ENCODE measurements at places on chromosomes 4 and X.

GRCh38 chr4:13543839-13544605 lies at the start of gene NKX3-2:
Gene NKX3-2, minus strand, starts transcription at chr4:13544508. Its CDS starts 94 bp downstream, at chr4:13544414.
- no peak for DNase-seq

GRCh38 chrX:95076449-95076848 lies 1402.4 kb downstream of the FAM133A start:
- DNase-seq, result no peak

DNA sequence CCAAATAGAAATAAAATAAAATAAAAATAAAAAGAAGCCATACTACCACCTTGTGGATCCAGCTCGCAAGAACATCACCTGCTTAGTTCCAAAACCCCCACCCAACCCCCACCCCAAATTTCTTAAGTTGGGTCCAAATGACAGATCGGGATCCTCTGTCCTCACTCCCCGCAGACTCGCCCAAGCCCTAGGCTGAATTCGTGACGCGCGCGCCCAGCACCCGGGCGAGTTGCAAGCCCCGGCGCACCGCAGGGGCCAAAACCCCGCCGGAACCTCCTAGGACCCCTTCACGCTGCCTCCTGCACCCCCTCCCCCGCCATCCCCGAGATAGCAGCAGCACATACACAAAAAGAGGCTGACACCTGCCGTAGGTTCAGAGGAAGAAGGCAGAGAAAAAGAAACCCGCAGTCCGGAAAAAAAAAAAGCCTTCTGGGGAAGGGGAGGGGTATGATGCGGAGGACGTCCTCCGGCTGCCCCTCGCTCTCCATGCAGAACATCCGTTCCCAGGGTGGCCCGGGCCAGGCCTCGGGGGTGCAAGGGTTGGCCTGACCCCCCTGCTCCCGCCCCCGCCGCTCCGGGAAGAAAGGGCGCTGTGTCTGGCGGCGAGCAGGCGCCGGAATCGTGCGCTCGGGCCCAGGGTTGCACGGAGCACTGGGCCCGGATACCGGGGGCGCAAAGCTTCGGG lies 2.6 kb downstream of the NLGN4X start:
- no peak for DNase-seq

DNA sequence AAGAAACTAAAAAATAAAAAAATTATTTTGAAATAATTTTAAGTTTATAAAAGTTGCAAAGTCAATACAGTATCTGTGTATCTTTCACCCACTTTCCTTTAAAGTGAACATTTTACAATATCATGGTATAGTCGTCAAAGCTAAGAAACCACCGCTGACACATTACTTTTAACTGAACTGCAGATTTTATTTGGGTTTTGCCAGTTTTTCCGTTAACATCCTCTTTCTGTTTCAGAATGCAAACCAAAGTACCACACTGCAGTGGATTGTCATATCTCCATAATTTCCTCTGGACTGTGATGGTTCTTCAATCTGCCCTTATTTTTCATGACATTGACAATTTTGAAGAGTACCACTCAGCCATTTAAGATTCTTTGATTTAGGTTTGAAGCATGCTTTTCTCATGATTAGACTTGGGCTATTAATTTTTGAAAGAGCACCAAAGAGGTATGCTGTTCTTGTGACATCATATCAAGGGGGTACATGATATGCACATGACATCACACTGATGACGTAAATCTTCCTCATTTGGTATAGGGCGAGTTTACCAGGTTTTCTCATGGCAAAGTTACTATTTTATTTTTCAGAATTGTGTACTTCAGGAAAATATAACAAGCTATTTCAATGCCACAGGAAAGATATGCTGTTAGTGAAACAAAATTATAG lies 3.6 kb upstream of the CXCL1 start:
- no peak for DNase-seq

GRCh38 chr4:17884063-17884462 lies 73.3 kb downstream of the NCAPG start:
- DNase-seq, result no peak

GRCh38 chr4:726235-726787 lies 20.7 kb downstream of the PCGF3 start:
- no peak for DNase-seq

- DNase-seq, result no peak
Observed at GRCh38 chr4:3287271-3287971, 5.4 kb upstream of the RGS12 start.

DNA sequence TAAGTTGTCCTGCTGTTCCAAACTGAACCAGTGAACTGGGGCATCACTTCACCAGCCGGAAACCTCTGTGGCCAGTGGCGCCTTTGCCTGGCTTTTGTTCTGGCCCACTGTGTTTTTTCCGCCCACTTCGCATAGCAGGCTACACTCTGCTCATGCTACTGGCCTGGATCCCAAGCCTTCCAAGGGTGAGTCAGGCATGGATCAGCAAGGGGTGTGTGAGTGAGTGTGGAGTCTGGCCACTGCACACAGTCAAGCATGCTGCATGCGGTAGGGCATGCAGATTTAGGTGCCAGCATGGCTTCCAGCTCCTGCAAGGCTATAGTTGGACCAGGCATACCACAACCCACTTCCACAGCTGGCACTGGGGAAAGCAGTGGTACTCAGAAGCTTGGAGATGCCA lies 1967.9 kb downstream of the C4orf33 start:
- no peak for DNase-seq

DNA sequence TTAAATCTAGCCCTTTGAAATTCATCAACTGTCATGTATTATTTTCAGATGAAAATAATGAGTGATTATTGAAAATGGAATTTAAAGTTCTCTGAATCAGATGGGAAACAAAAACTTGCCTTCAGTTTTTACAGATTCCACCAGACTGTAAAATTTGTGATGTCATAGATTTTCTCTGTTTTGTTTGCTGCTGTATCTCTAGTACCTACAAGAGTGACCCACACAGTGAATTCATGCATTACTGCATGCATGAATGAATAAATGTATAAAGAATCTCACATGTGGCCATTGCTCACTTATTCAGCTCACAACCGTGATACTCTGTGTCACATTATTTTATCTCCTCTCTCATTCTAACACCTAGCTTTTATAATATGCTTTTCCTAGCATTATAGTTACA lies 532.2 kb upstream of the AGA start:
- DNase-seq, result no peak

GRCh38 chrX:37405956-37406355 lies 56.8 kb downstream of the PRRG1 start:
- DNase-seq, result no peak

GRCh38 chr4:6992728-6993677 lies 50.2 kb upstream of the TADA2B start:
- no peak for DNase-seq

- no peak for DNase-seq
Observed at GRCh38 chr4:682490-683172, 6.3 kb downstream of the SLC49A3 start.

DNA sequence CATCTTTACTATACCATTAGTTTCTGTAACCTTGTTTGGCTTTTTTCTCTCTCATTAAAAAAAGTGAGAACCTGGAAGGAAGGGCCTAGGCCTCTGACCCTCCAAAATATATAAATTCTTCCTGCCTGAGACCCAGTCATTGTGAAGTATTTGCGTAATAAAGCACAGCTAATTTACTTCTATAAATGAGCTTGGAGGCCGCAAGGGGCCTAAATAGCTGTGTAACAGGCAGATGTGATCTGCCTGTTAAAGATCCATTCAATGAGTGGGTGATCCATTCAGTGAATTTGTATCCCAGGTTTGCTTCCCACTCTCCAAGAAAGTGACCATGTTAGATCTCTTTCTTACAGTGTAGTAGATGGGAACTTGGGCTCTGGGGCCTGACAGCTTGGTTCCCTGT lies 595 bp upstream of the PYURF start:
- no peak for DNase-seq

GRCh38 chr4:170009291-170009690 lies 16.9 kb downstream of the MFAP3L start:
- no peak for DNase-seq

- no peak for DNase-seq
Observed at GRCh38 chrX:139738581-139738980, 30.6 kb upstream of the MCF2 start.

DNA sequence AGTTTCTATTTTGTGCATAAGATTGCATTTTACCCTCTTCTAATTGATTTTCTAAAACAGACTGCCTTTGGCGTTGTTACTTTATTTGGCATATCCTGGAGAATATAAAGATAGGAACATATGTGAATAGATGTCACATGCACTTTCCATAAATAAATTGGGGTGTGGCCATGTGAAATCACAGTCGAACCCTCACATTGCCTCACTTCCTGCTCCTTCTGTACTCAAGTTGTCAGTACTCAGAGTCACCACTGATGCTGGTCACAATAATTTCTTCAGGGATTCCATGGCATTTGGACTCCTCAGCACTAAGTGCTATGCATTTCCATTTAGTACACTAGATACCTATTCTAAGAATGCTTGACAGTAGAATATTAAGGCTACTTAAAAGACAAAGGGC lies 1.4 kb upstream of the EMCN start:
- no peak for DNase-seq

GRCh38 chr4:28890949-28891775 lies 1829.0 kb upstream of the PCDH7 start:
- no peak for DNase-seq

Data from T-helper 1 cell (primary cell).